ENCODE measurements at places on chromosomes 2 and 18.

DNA sequence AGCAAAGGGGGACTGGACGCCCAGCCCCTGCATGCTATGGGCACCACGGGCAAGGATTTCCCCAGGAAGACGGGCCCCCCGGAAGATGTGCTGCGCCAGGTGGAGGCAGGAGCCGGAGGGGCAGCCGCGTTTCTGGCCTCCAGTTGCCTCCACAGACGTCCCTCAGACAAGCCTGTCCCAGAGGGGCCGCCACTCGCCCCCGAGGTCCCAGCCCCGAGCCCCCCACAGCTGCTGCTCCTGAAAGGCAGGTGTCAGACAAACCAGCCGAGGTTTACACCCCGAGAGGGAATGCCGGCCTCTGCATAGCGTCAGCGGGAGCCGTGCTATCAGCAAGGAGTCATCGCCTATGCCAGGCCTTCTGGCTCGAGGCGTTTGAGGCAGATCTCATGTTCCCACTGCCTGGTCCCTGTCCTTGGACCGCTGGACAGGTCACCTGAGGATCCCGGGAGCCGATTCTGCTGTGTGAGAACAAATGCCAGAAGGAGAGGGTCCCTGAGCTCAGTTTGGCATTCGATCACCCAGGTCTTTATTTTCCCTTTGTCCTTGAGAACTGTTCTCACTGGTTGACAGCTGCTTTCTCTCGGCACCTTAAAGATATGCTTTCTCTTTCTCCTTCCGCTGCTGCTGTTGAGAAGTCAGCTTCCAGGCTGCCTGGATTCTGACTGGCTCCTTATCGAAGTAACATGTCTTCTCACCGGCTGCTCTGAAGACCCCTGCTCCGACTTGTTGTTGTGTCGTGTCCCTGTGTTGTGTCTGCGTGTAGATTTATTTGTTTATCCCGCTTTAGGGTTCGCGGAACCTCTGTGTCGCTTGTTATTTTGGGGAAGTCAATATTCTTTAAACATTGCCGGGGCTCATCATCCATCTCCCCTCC is 20.6 kb downstream of the CROCC2 start:
- no peak for DNase-seq

- DNase-seq, result no peak
These were observed 97.1 kb downstream of the INHBB start for GRCh38 chr2:120442923-120443571.

- no peak for DNase-seq
These were observed 287.4 kb upstream of the HDAC4 start for GRCh38 chr2:239688122-239688681.

GRCh38 chr18:35993013-35993412 is 20.5 kb downstream of the RMP24 start:
- no peak for DNase-seq

- no peak for DNase-seq
These were observed 6.1 kb downstream of the PLCL1 start for GRCh38 chr2:197810491-197810890.

GRCh38 chr2:157836531-157836930 is 39.6 kb downstream of the ACVR1 start:
- no peak for DNase-seq

DNA sequence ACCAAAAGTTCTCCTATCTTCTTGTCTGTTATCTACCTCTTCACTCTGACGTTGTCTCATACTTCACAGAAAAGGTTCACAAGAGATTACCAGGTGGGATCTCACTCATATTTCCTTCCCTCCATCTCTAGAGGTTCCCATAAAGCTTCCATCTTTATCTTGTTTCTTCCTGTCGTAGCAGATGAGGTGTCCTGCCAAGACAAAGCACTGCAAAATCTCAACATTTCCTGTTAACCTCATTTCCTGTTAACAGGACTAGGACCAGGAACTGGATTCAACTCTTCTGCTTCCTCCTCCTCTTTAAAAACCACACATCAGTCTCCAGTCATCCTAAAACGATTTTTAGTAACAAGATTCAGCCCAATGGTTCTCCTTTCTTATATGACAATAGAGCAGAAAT is 512.8 kb upstream of the NRP2 start:
- no peak for DNase-seq

- DNase-seq, result no peak
These were observed 12.2 kb downstream of the EML6 start for GRCh38 chr2:54735636-54736035.

GRCh38 chr2:142984657-142985056 is 107.2 kb downstream of the KYNU start:
- no peak for DNase-seq

GRCh38 chr2:59567151-59567550 is 986.3 kb downstream of the BCL11A start:
- no peak for DNase-seq

GRCh38 chr2:176174382-176174823 is 14.1 kb upstream of the HOXD1 start:
- DNase-seq, result no peak

DNA sequence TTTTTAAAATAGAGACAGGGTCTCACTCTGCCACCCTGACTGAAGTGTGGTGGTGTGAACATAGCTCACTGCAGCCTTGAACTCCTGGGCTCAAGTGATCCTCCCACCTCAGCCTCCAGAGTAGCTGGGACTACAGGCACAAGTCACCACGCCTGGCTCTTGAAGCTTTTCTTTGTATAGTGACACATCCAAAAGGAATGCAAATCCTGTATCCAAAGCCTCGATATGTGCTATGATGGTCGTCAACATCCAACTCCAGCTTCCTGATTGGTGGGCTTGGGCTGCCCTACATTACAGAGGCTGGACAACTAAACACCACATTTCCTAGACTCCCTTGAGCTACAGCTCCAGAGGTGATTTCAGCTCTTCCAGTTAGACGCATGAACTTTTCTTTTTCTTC is 101.7 kb upstream of the PGAP1 start:
- DNase-seq, result no peak

DNA sequence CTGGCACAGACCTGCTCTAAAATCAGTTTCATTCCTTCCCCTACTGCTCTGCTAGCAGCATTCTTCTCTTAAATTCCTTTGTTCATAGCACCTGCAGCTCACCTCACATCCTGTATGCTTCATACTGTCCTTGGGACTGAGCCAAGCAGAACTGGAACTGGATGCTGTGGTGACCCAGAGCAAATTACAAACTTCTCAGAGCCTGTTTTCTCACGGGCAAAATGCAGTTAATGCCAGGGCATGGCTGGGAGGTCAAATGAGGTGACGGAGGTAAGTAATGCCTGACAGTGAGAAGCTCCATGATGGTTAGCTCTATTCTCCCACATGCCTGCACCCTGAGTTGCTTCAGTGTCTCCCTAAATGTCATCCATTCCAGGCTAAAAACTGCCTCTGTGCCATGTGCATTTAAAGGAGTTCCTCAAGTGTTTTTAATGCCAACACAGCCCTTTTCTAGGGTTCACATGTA is 29.7 kb downstream of the C2orf42 start:
- no peak for DNase-seq

DNA sequence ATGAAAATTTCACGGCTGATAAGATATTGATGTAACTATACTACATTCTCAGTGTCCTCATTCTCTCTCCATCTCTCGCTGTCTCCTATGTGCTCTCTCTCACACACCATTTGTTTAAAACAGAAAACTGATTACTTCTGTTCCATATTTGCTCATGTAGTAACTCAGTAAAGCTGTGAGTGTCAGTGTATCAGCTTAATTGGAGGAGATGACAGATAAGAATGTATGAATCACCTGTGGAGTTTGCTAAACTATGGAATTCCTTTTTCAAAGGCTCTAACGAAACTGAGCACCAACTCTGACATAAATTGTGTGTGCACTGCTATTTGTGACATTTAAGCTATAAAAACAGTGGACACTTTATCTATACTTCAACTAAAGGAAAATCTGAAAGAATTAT is 1080.0 kb downstream of the DSC3 start:
- no peak for DNase-seq

GRCh38 chr2:73862987-73863386 is 29.8 kb upstream of the ACTG2 start:
- DNase-seq, result no peak

- no peak for DNase-seq
These were observed 18.2 kb downstream of the CYBRD1 start for GRCh38 chr2:171540437-171540836.

DNA sequence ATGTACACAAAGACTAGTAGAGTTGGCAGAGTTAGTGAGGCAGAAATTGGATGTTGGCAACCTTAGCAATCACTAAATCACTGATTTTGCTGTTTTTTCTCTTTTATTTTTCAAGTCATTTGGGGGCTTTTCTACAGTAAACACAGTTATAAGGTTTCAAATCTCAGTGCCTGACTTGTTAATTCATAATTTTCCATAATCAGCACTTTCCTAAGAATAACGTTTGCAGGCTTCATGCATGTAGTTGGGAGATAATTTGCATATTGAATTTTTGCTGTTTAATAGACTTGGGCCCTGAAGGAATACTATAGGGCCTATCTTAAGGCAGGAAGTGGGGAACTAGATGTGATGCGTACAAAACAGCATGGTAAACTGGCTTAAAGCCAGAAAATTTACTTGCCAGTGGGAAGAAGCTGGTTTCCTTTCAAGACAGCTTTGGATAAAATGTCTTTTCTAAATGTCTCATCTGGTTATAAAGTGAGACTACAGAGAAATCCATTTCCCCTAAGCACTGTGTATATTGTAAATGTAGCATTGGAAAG is 127.2 kb upstream of the SMIM21 start:
- no peak for DNase-seq

- no peak for DNase-seq
These were observed 44.8 kb upstream of the CTDP1 start for GRCh38 chr18:79634593-79635426.

- no peak for DNase-seq
These were observed 132.6 kb upstream of the NABP1 start for GRCh38 chr2:191545361-191545760.

DNA sequence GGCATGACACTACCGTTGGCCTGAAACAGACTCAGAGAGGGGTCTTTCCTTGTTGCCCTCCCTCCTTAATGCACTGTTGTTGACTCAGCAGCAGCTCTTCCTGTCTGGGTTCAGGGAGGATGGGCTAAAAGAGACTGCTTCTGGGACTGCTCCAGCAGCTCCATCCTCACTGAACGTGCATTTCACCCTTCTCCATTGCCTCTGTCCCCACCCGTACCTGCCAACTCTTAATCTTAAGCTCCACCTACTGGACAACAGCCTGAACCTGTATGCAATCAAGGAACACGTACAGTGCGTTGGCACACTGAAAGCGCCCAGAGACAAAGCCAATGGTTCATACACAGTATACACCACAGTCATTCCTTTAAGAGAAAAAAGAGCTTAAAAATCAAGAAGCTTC is 230.8 kb upstream of the RAB6C start:
- no peak for DNase-seq

- DNase-seq, result no peak
These were observed 550.8 kb upstream of the ZEB2 start for GRCh38 chr2:145070703-145071102.

GRCh38 chr18:79986726-79987125 is 1.6 kb downstream of the TXNL4A start:
- DNase-seq, result no peak

DNA sequence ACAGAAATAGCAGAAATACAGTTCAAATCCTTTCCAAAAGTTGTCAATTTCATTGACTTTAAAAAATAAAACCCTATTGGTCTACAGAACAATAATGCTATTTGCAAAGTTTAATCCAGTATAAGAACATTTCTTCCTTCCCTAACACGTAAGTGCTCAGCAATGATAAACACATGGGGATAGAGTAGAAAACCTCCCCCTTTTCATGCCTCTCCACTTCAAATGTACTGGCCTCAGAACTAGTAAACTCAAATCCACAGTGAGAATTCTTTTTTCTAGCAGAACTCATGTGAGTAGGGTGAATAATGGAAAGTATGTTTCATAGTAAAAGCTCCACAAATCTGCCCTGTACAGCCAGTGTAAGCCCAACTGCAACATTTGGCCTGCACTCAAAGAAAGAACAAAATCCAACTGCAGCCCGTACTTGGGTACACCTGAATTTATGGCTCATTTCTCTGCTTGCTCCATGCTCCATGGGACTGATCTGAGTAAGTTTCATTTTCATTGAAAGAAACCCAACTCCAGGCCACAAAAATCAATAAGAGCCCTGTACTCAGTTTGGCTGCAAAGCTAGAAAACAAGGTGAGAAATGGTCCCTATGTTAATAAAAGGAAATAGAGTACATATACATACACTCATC is 115.0 kb upstream of the RMDN2 start:
- no peak for DNase-seq

GRCh38 chr2:136015699-136016098 is 30.3 kb upstream of the DARS1 start:
- DNase-seq, result no peak

DNA sequence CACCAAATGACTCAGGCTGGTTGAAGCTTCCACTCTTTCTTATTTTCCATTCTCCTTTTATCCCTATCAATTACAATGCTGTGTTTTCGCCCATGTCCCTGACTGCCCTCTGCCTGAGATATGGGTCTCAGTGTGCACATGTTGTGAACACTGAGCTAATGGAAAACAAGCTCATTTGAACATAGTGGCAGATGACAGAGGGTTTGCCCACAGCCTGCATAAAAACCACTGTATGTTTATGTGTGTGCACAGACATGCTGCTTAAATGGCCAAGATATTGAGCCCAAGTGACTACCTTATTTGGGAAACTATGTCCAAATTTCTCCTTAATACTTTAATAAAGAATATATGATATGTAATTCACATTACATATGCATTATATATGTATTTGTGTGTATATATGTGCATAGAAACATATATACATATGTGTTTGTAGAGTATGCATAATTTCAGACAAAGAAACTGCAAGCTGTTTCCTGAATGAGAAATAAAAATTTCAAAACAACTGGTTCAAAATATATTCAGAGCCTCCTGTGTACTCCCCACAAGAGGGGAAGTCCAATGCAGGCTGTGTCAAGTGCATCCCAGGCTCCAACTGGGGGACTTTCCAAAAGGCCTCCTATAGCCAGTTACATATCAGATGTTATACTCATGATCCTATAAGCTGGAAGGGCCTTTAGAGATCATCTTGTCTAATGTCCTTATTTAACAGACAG is 92.7 kb upstream of the CD302 start:
- no peak for DNase-seq

GRCh38 chr2:75021672-75022071 is 63.2 kb downstream of the POLE4 start:
- no peak for DNase-seq

DNA sequence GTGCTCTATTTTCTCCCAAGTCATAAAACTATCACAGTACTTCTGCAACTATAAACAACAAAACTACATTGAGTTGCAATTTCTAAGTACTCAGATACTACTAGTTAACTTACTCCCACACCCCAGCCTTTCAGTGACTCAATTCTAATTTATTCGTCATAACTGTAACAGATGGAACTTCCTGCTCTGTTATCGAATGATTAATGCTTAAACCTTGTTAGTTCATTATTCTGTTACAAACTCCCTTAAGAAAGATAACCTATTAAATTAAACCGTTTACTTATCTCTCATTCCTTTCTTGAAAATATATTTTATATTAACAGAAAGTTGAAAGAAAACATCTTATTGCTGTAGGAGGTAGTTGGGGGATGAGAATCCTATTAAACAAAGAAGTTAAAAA is 17.0 kb downstream of the TNFAIP6 start:
- DNase-seq, result no peak
